Amniotic stem cell (primary cell): ENCODE measurements at places on chromosomes 7 and 10.

- no peak for DNase-seq
Observed at GRCh38 chr10:23516530-23516929, 77.7 kb downstream of the OTUD1 start.

- no peak for DNase-seq
Observed at GRCh38 chr10:69316313-69317059, 38.2 kb downstream of the HK1 start.

DNA sequence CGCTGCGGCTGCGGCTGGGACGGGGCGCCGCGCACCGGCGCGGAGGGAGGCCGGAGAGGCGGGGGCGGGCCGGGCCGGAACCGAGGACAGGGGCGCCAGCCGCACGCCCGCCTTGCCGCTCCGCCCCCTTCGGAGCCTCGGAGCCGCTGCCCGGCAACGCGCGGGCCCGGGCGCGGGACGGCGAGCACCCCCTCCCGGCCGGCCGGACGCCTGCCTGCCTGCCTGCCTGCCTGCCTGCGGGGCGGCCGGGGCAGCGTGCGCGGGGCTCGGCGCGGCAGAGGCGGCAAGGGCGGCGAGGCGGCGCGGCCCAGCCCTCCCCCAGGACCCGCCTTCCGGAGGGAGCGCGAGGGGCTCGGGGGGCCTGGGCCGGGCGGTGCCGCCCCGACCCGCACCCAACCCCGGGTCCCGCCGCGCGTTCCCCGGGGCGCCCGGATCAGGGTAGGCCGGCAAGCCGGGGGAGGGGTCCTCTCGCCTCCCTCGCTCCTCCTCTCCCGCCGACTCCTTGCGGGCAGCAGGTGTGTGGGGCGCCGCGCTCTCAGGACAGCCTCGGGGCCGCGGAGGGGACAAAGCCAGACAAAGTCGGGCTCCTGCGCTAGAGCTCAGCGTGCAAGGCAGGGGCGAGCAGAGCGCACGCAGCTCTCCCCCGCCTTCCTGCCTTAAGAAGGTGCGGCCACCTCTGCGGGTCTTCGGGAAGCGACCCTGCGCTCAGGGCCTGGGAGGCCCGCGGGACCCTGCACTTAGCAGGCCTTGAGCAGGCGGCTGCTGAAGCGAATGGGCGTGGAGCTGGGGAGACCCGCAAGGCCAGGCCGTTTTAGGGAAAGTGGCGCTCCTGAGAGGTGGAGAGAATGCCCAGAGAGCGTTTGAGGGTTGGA lies at the start of gene KIAA1549:
Gene KIAA1549 (minus strand): TSS at position 58 of the 872 bp plus-strand sequence. CDS start 120 bp downstream, outside the sequence.
- DNase-seq = peak; percentile 67

- DNase-seq = no peak
Observed at GRCh38 chr7:114623146-114623545, 208.5 kb downstream of the FOXP2 start.

DNA sequence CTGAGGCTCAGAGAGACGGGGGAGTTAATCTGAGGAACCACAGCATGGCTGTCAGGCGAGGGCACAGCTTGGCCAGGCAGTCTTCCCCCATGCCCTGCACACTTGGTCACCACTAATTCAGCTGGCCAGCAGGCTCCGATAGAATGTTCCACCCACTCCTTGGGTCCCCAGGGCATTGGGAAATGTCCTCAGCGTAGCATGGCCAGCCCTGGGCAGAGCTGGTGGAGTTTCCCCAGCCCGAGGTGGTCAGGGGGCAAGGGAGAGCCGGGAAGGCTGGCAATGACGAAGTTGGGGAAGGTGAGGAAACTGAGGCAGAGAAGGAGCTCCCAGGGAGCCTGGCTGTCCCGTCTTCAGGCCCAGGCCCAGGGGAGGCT lies 12.1 kb upstream of the GRIFIN start:
- no peak for DNase-seq

DNA sequence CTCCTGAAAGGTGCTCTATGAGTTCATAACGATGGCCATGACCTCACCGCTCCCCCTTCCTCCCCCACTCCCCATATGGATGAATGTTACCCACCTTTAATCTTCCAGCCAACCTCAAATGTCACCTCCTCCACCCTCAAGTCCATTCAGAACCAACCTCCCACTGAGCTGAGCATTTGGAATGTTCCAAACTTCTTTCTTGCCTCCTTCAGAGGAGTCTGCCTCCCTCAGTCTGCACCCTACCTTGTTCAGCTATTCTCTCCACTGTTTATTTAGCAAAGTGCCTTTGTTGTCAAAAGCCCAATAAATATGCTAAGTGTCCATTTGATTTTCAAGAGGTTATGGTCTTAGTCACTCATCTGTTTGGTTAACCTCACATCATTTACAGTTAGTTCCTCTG lies 22.9 kb upstream of the MTPAP start:
- DNase-seq = no peak

- no peak for DNase-seq
Observed at GRCh38 chr7:155262031-155262430, 35.6 kb upstream of the INSIG1 start.

GRCh38 chr7:50739744-50740435 lies 42.8 kb downstream of the GRB10 start:
- DNase-seq = no peak

DNA sequence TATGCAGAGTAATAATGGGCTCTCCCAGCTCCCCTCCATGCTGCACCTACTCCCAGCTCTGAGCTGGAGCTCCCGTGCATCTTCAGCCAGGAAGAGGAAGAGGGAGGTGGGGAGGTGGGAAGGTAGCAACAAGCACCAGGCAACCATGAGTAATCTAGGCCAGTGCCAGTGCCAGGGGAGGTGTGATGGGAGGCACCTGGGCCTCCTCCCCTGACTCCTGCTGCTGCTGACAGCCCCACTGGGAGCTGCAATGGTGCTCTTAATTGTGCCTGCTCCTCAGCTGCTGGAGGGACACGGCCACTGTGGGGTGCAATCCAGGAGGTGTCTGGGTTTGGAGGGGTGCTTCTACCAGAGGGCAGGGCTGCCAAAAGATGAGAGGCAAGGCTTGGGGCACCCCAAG lies 243.0 kb downstream of the PLXNA4 start:
- no peak for DNase-seq

DNA sequence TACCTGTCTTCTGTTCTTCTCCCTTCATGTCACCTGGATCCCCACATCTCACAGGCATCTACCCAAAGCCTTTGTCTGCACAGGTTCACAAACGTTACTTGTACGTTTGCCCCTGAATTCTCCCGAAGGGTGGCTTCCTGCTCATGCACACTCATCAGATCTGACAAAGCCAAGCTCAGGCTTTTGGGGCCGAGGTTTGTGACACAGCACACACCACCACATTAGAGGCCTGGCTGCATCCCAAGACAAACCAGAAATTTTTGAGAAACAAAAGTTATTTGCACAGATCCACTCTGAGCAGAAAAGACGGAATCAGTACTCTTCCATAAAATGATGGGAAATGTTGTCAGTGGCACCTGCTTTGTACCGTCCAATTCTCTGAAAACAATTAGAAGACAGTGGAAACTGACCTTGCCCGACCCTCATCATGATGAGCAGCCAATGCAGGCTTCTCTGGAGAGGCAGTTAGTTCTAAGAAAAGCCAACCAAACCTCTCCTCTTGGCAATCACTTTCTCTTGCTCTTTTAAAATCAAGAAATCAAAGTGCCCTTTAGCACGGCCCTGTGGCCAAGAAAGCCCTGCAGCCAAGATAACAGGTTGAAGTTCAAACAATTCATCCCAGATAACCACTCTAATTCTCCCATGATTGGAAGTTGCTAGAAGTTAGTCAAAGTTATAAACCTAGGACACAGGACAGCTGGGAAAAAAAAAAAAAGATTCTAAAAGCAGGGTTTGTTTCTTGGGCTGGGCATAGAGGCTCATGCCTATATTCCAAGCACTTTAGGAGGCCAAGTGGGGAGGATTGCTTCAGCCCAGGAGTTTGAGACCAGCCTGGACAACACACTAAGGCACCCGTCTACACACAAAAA lies 13.6 kb upstream of the SVIL start:
- DNase-seq = no peak

GRCh38 chr7:106104721-106105260 lies 7.3 kb downstream of the SYPL1 start:
- DNase-seq = no peak

- no peak for DNase-seq
Observed at GRCh38 chr10:43037942-43038782, 38.7 kb upstream of the RET start.

- DNase-seq = no peak
Observed at GRCh38 chr7:74320645-74321221, 31.5 kb downstream of the CLIP2 start.

GRCh38 chr10:125868372-125868975 lies 12.6 kb downstream of the DHX32 start:
- no peak for DNase-seq

DNA sequence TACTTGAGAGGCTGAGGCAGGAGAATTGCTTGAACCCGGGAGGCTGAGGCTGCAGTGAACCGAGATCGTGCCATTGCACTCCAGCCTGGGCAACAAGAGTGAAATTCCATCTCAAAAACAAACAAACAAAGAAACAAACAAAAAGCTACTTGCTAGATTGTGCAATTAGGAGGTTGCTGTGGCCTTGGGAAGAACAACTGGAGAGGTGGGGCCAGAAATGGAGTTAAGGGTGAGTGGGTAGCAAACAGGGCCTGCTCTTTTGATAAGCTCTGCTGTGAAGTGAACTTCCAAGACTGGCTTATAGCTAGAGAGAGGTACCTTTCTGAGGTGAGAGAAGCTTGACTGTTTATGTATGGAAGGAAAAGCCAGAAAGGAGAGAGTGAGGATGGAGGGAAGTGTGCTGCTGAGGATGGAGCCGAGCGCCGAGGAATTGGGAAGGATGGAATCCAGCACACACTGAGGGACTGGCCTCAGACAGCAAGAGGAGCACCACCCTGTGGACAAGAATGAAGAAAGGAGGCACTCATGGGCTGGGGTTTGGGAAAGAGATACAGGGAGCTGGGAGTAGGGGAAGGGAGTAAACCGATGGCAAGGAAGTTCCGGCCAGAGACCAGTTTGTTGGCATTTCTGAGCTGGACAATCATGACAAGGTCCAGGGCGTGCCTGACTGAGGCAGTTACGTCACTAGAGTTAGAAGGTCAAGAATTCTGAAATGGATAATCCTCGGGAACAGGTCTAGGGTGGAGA lies 7.0 kb upstream of the RPEL1 start:
- DNase-seq = no peak

- DNase-seq = no peak
Observed at GRCh38 chr10:113735913-113736312, 15.6 kb upstream of the PLEKHS1 start.

GRCh38 chr10:90579602-90580242 lies 278.1 kb downstream of the HTR7 start:
- DNase-seq = no peak
